ENCODE measurements at places on chromosomes 7 and 10.
A peak's percentile ranks its signal among the peaks of the same experiment; 100 is the strongest.

DNA sequence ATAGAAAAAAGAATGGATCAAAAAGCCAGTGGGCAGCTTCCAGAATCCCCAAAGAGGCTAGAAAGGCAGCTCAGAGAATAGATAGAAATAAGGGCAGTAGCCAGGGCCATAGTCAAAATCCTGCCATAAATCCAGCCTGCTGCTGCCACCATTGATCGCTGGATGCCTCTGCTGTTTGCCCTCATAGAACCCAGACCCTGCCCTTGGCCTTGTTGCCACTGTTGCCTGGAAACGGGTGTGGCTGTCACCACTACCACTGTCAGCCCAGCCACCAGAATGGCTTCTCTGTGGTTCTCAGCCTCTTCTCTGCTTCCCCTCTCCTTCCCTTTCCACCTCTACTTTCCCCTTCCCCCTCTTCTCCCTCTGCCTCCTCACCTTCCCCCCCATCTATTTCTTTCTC lies 57.8 kb downstream of the HHEX start:
- DNase-seq = no peak

DNA sequence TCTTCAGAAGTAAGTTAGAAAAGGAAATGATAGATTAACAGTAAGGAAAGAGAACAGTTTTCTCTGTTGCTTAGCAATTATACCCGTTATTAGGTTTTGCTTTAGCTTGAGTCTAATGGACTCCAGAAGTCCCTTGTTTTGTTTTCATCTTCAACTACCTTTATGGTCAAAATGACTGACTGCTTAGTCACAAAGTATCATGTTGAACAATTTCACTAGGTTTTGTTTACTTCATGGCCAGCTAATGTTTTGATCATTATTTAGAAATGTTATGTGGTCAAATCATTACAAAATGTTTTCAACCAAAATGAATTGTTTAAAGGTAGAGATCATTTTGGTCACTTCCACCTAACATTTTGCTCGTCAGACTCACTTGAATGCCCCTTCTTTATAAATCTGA lies 1.9 kb downstream of the UBN2 start:
- DNase-seq = peak; percentile 89

- no peak for DNase-seq
Observed at GRCh38 chr7:136551618-136552017, 316.8 kb upstream of the CHRM2 start.

- peak; percentile 61 for DNase-seq
Observed at GRCh38 chr10:34522546-34522945, 292.6 kb downstream of the PARD3 start.

- no peak for DNase-seq
Observed at GRCh38 chr10:36899652-36900051, 225.7 kb upstream of the ANKRD30A start.

DNA sequence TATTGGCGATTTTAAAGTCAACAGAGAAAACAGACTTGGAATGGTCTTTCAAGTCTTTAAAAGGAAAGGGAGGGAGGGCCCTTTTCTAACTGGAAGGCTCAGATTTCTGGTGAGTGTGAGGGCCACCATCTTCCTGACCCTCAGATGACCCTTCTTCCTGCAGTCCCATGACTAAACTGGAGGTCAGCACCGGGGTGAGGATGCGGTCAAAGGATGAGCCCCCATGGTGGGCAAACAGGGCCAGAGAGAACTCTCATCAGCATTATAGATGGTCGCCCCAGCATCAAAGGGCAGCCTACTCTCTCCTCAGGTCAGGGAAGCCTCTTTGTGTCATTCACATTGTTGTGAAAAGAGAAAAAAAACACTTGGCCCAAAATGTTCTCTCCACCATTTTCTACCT lies 219.2 kb downstream of the LRMDA start:
- DNase-seq = no peak

DNA sequence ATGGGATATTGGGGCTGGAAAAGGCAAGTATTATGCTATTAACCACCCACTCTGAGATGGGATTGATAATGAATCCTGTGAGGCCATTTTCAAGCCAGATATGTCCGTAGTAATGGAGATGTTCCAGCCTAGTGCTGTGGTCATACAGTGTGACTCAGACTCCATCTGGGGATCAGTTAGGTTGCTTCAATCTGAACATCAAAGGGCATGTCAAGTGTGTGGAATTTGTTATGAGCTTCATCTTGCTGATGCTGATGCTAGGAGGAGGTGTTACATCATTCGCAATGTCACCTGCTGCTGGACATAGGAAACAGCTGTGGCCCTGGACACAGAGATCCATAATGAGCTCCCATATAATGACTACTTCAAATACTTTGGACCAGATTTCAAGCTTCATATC lies 144.7 kb downstream of the PLCE1 start:
- peak; percentile 40 for DNase-seq

DNA sequence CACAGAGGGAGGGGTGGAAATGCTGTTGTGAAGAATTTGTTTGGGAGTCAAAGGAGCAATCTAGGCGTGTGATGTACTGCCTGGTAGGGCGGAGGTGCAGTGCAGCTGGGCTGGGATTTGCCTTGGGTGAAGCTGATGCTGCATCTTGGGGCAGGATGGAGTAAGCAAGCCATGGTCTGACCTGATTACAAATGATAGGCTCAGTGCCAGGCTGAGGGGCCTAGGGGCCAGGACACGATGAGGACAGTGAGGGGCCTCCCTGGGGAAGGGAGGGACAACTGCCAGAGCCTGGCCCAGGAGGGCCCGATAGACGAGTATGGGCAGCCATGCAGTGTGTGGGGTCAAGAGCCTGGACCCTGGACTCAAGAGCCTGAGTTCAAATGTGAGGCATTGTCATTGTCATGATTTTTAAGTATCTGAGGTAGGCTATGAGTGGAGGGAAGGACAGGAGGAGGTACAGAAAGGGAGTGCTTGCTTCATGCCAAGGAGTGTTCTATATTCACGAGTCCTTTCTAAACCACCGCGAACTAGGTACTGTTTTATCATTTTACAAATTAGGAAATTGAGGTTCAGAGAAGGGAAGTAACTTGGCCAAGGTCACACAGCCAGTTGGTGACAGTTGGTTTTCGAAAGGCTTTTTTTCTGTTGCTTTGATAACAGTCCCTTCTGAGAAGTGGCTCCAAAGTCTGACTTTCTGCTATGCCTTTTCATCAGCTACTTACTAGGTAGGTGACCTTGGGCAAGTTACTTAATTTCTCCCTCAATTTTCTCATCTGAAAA lies 29.7 kb downstream of the HIF1AN start:
- no peak for DNase-seq

DNA sequence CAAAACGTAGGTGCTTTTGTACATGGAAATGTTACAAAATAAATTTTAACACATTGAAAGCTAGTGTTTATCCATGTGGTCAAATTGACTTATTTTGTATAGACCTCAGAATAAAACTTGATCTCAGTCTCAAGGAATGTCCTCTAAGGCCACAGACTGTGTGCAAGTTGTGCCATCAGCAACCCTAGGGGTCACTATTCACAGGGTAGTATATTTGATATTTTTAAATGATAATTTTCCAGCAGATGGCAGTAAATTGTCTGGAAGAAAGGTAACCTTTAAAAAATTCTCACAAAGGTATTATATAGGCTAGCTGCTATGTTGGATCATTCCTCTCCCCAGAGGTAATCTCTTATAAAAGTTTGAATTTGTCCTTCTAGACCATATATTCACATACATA lies 12.9 kb upstream of the SNX10 start:
- peak; percentile 51 for DNase-seq

DNA sequence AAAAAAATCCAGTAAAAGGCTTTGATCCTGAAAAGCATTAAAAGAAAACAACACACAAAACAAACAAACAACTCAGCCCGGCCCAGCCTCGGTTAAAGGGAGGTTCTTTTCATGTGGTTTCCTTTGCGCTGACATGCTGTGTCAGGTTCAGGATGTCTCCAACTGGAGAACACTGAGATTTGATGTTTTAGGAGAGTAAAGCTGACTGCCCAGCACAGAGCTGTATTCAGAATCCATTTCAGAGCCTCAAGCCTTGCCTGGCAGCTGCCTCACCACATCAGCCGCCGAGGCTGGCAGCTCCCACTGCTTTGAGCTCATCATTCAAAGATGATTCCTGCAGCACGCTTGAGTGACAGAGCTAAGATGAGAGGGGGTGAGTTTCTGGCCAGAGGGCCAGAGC lies 205.8 kb upstream of the LYZL1 start:
- no peak for DNase-seq

- no peak for DNase-seq
Observed at GRCh38 chr7:150410131-150410530, 31.0 kb downstream of the ZNF775 start.

- DNase-seq = peak; percentile 89
Observed at GRCh38 chr10:47458466-47459154, 25.3 kb downstream of the ANXA8 start.
